ENCODE measurements at places on chromosomes 4 and X.

DNA sequence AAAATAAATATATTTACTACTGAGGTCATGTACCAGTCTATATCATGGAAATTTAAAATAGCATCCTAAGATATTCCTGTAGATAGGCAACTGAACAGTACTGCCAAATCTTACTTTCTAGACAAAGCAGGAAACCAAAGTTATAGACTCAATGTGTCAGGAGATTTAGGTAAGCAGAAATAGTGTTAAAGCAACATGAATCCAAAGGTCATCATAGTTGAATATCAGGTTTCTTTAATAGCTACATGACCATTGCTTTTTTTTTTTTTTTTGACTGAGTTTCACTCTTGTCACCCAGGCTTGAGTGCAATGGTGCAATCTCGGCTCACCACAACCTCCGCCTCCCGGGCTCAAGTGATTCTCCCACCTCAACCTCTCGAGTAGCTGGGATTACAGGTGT, 20.2 kb upstream of the ACSL4 start:
- DNase-seq = no peak

DNA sequence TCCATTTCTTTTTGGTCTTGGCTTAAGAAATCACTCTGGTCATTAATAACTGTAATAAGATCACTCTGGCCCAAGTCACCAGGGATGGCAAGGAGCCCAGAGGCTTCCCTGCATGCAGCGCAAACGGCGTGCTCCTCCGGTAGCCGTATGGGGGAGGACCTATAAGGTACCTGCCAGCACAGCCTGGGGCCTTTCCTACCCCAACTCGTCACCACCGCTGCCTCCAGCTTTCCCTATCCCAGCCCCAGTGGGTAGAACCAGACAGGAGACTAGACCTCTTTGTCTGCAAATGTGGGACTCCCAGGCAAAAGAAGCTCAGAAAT, 25.9 kb downstream of the HAND2 start:
- DNase-seq = no peak

DNA sequence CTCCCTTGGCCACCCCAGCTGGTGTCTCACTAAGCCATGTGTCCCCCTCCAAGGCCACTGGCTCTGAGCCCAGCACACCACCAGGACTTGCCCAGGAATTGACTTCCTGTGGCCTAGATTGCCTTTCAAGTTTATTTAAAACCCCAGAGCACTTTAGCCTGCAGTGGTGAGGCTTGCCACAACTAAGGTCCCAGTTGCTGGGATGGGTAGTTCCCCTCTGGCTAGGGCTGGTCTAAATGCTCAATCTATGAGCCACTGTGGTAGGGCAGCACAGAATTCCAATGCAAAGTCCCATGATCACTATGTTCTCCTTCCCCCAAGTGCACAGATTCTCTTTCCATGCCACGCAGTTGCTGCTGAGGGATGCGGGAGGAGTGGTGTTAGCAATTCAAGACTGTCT, 61.1 kb upstream of the HCCS start:
- DNase-seq = no peak

GRCh38 chr4:109432696-109433095, 919 bp upstream of the SEC24B start:
- peak; percentile 13 for DNase-seq

- no peak for DNase-seq
These were observed 112.6 kb upstream of the ZNF827 start for GRCh38 chr4:146051223-146051622.

GRCh38 chr4:66108898-66109297, 438.6 kb upstream of the EPHA5 start:
- DNase-seq = no peak

Data from thymus (tissue), 14 donors.